Panc1 (cell line): ENCODE measurements at places on chromosomes 1 and 21.

- H3K27ac ChIP-seq, result no peak overlapping the region
- no peaks in the 10 kb centered on the region for H3K27me3 ChIP-seq
- H3K4me3 ChIP-seq, result no peak overlapping the region
- H3K36me3 ChIP-seq, result no peaks in the 10 kb centered on the region
- no peak for DNase-seq
Measured at GRCh38 chr1:215720126-215720525, 153.0 kb downstream of the KCTD3 start.

DNA sequence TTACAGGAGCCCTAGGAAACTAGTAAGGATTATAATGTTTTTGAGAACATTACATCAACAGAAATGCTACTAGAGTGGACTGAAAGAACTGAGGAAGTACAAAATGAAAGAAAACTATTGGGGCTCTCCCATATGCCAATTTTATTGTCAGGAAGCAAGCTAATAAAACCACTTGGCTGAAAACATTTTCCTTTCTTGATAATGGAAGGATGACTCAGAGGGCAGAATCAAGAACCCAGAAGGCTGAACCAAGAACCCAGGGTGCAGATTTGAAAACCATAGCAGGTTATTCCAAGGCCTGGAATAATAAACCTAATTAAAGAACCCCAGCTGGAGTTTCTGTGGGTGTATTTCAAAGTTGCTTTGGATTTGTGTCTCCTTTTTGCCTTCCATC lies 70.7 kb downstream of the RPE65 start:
- H3K27ac ChIP-seq, result no peak overlapping the region
- H3K36me3 ChIP-seq, result no peaks in the 10 kb centered on the region
- DNase-seq, result no peak
- H3K27me3 ChIP-seq, result no peaks in the 10 kb centered on the region
- H3K4me3 ChIP-seq, result no peak overlapping the region
- H3K4me1 ChIP-seq, result peaks cover 3% of the 10 kb centered on the region; the same call in 1 of the 2 replicates

DNA sequence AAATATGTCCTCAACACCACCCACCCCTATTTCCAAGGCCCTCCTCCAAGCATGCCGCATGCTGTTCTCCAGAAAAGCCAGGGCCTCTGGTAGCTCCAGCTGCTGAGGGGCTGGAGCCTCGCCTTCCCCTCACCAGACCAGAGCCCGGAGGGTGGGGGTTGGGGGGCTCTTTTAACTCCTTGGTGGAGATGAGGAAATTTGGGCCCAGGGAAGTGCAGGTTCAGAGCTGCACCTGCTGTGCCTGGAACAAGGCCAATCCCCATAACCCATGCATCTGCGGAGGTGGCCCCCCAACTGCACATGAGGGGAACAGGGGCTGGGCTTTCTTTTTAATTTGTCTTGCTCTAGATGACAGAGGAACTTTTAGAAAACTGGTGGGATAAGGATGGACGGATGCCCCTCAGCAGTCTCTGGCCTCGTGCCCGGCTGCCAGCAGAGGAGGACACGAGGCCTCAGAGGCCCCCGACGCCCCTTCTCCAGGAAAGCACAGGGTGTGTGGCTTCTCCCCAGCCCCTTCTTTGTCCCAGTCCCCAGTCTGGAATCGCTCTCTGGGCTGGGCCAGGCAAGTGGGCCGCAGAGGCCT lies 550 bp upstream of the SELENON start:
- no peak for DNase-seq
- H3K27me3 ChIP-seq, result no peaks in the 10 kb centered on the region
- 0 out of 2 replicates have a peak, but pooled peaks cover 5% of the 10 kb centered on the region for H3K4me1 ChIP-seq
- H3K27ac ChIP-seq, result 0 out of 2 replicates have a peak overlapping the region, but pooled peaks have one; percentile 52

DNA sequence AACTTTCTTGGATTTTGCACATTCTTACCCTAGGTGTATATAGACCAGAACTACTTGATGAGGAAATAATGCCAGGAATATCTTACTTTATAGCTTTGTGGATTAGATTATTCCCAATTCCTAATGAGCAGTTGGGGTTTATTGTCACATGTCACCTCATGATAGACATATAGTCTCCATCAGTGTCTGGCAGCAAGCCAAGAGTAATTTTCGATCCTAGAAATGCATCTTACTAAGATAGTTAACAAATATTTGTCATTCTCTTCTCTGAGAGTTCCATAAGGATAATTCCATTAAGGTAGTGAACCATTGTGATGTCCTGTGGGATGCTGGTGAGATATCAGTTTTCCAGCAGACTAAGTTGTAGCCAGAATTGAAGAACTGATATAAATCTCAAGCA lies 1282.9 kb upstream of the B3GALT2 start:
- no peaks in the 10 kb centered on the region for H3K27me3 ChIP-seq
- no peak for DNase-seq
- H3K4me1 ChIP-seq, result no peaks in the 10 kb centered on the region
- H3K4me3 ChIP-seq, result no peak overlapping the region
- H3K27ac ChIP-seq, result no peak overlapping the region

DNA sequence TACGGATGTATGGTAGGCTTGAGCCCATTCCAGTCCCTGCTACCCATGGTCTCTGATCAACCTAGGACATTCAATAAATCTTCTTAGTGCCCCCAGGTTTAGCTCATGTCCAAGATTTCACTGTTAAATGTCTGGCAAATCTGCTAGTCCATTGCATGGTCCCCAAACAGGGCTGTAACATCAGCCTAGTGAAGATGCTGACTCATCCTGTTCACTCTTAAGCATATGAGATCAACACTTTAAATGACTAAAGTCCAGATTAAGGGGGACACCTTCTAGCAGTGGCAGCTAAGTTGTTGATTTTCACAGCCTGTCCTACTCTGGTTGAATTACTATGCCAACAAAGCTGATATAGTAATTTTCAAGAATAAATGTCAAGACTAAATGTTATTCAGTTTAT lies 46.5 kb upstream of the NUF2 start:
- H3K27me3 ChIP-seq, result no peaks in the 10 kb centered on the region
- no peak for DNase-seq
- H3K4me1 ChIP-seq, result no peaks in the 10 kb centered on the region
- H3K27ac ChIP-seq, result no peak overlapping the region
- H3K4me3 ChIP-seq, result no peak overlapping the region

GRCh38 chr1:47459253-47459788 lies 21.5 kb downstream of the FOXD2 start:
- DNase-seq, result no peak
- no peak overlapping the region for H3K4me3 ChIP-seq
- peaks cover 12% of the 10 kb centered on the region for H3K27me3 ChIP-seq
- H3K36me3 ChIP-seq, result no peaks in the 10 kb centered on the region
- no peak overlapping the region for H3K27ac ChIP-seq

DNA sequence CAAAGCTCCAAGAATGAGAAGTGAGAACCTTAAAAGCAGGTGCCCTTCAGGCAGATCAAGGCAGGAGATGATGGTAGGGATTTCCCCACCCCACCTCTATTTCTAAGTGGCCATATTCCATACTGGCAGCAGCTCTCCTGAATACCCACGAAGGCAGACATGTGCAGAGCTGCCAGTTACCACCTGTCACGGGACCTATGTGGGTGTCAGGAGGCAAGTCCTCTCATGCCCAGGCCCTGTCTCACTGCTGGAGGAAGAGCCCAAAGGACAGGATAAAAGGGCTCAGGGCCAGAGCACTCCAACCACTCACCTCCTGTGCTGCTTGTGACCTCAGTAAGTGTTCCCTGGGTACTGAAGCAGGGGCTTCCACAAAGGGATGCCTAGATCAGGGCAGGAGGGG lies 721 bp upstream of the LCE1B start:
- H3K4me1 ChIP-seq, result no peaks in the 10 kb centered on the region
- no peak for DNase-seq
- H3K27ac ChIP-seq, result no peak overlapping the region
- H3K27me3 ChIP-seq, result peaks cover 7% of the 10 kb centered on the region; the same call in 1 of the 2 replicates

GRCh38 chr1:230153641-230154296 lies 86.7 kb downstream of the GALNT2 start:
- no peaks in the 10 kb centered on the region for H3K27me3 ChIP-seq
- DNase-seq, result no peak
- no peak overlapping the region for H3K4me3 ChIP-seq
- no peak overlapping the region for H3K27ac ChIP-seq
- H3K4me1 ChIP-seq, result peaks cover 14% of the 10 kb centered on the region
- H3K36me3 ChIP-seq, result no peaks in the 10 kb centered on the region
